WTC11 (cell line): ENCODE measurements at places on chromosomes 1 and 21. TPM values are rescaled to one million over a fixed set of nuclear protein-coding genes. Genes with fewer than 3 reads are reported as not detected.
A peak's percentile ranks its signal among the peaks of the same experiment; 100 is the strongest.

- no peak for DNase-seq
These were observed 347.0 kb upstream of the AJAP1 start for GRCh38 chr1:4307468-4307845.

GRCh38 chr1:55375617-55376258 lies 160.6 kb upstream of the USP24 start:
- DNase-seq = peak; percentile 42

- no peak for DNase-seq
These were observed 38.2 kb upstream of the ZNF124 start for GRCh38 chr1:247210062-247210375.

DNA sequence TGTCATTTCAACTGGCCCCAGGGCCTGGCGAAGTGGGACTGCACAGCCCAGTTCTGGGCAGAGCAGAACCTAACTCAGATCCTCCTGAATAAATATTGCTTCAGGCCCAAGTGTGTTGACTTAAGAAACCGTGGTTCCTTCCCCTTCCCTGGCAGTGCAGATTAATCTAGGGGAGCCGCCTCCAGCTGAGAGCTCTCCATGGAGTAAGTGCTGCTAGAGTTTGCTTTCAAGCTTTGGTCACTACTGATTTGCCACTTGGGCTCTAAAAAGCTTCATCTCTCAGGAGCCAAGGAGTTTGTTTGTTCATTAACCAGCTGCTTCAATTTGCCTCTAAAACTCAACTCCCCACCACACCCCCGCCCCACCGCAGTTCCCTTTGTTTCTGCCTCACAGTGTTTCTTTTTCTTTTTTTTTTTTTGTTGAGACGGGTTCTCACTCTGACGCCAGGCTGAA lies 112.1 kb downstream of the DTL start:
- DNase-seq = no peak

TRIM45 gene
- 11.8 to 17.7 TPM (median 15.7 TPM) in 3 replicates for total RNA-seq

PIGM gene
- total RNA-seq = 4.4 to 5.2 TPM (median 4.4 TPM) in 3 replicates

CCDC30 gene
- total RNA-seq = 0.71 to 2.1 TPM (median 0.92 TPM) in 3 replicates
